ENCODE measurements at places on chromosomes 13 and 19. TPM values are rescaled to one million over a fixed set of nuclear protein-coding genes. Genes with fewer than 3 reads are reported as not detected.

The DACH1 gene
- not detected for total RNA-seq

The HSH2D gene
- 0.05 TPM for total RNA-seq

The ZNF561 gene
- total RNA-seq = 10.8 TPM

The FXYD3 gene
- total RNA-seq = 0.13 TPM

The TRPM4 gene
- 8.2 TPM for total RNA-seq

The ZNF253 gene
- total RNA-seq = not detected

The NLRP11 gene
- total RNA-seq = not detected

The ZNF570 gene
- total RNA-seq = 3.0 TPM

The ZNF93 gene
- total RNA-seq = not detected
